T-helper 17 cell (primary cell): ENCODE measurements at places on chromosomes 3 and 15. TPM values are rescaled to one million over a fixed set of nuclear protein-coding genes. Genes with fewer than 3 reads are reported as not detected.

- H3K4me3 ChIP-seq: no peak overlapping the region
- no peaks in the 10 kb centered on the region for H3K27me3 ChIP-seq
- H3K4me1 ChIP-seq: peaks cover 3% of the 10 kb centered on the region
- no peak for DNase-seq
- H3K36me3 ChIP-seq: peaks cover 3% of the 10 kb centered on the region
Observed at GRCh38 chr15:50576166-50576565, 29.7 kb upstream of the USP50 start.

The SLC6A1 gene
- total RNA-seq: not detected

The FSTL1 gene
- 17.4 TPM for total RNA-seq

- H3K27ac ChIP-seq: no peak overlapping the region
- DNase-seq: no peak
- H3K4me1 ChIP-seq: peaks cover 5% of the 10 kb centered on the region
- H3K4me3 ChIP-seq: no peak overlapping the region
- H3K27me3 ChIP-seq: no peaks in the 10 kb centered on the region
Observed at GRCh38 chr3:38834110-38834509, 18.1 kb upstream of the SCN10A start.

DNA sequence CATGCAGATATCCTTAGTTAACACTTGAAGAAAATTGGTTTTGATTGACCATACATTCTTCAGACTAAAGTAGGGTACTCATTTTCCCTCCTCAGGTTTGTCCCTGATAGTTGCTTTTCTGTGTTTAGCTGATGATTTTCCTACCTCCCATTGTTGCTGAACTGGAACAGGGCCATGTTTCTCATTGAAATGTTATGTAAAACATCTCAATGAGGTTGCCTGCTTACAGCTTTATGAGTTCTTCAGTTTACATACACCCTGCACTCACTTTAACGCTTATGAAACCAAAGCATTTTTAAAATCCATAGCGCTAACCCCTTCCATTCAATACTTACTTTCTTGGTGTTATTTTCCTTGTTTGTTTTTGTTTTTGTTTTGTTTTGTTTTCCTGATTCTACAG is 61.9 kb downstream of the HMG20A start:
- H3K4me3 ChIP-seq: no peak overlapping the region
- H3K27me3 ChIP-seq: no peaks in the 10 kb centered on the region
- H3K36me3 ChIP-seq: peaks cover 12% of the 10 kb centered on the region
- DNase-seq: no peak

The ZNF35 gene
- 1.6 TPM for total RNA-seq

DNA sequence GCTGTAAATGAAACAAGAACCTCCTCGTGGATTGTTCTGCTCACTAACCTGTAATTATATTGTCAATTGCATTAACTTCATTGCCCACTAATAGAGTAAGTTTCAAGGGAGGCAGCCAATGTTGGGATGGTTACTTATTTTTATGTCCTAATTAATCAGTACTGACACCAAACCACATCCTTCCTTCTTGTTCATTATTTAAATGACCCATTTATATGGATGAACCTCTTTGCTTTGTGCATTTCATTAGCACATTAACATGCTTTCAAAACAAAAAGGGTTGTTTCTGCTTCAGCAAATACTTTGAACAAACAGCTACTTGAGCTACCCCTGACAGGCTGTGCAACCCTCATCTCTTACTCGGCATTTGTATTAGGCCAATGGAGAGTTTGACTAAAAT is 374.2 kb downstream of the MECOM start:
- H3K27me3 ChIP-seq: peaks cover 5% of the 10 kb centered on the region
- no peak overlapping the region for H3K4me3 ChIP-seq
- H3K36me3 ChIP-seq: no peaks in the 10 kb centered on the region
- H3K27ac ChIP-seq: no peak overlapping the region
- no peak for DNase-seq
- H3K4me1 ChIP-seq: no peaks in the 10 kb centered on the region

DNA sequence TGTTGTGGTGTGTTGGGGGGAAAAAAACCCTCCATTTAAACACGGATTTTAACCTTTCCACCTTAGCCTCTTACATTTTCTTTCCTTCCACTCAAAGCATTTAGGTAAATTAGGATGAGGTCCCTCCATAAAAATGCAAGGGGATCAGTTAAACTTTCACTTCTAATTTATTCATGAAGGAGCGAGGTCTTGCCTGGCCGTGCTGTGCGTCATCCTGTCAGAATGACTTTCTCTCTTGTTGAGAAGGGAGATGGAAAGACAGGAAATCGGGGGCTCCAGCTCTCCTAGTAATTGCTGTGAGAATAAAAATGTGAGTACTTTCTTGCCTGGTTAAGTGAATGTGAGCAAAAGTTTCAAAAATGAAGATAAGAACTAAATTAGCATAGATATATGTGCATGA is 962.3 kb upstream of the NR2F2 start:
- H3K36me3 ChIP-seq: no peaks in the 10 kb centered on the region
- DNase-seq: no peak
- H3K4me1 ChIP-seq: no peaks in the 10 kb centered on the region
- no peaks in the 10 kb centered on the region for H3K27me3 ChIP-seq
- H3K27ac ChIP-seq: no peak overlapping the region

The CFAP20DC gene
- total RNA-seq: 0.39 TPM

The AGBL1 gene
- total RNA-seq: not detected

The FEZF2 gene
- not detected for total RNA-seq

DNA sequence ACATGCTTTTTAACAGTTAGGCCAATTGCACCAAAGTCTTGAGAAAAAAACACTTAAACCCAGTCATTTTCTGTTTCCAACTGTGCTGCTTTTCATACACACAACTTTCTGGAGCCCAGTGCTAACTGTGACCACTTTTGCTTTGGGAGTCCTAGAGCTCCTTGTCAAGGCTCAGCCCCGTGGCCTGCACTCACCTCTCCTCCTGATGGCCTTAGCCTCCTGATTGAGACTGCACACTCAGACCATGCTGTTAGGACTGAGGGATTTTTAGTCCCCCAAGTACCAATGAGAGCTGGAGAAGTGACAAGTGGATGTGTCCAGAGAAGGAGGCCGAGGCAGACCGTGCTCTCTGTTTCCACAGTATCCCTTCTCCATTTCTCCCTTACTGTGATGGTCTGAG is 15.2 kb upstream of the RARRES1 start:
- no peaks in the 10 kb centered on the region for H3K27me3 ChIP-seq
- peaks cover 6% of the 10 kb centered on the region for H3K4me1 ChIP-seq
- no peak for DNase-seq
- H3K4me3 ChIP-seq: no peak overlapping the region
- peaks cover 6% of the 10 kb centered on the region for H3K36me3 ChIP-seq

The ANKRD34C gene
- not detected for total RNA-seq

The KCNMB3 gene
- total RNA-seq: 0.57 TPM

DNA sequence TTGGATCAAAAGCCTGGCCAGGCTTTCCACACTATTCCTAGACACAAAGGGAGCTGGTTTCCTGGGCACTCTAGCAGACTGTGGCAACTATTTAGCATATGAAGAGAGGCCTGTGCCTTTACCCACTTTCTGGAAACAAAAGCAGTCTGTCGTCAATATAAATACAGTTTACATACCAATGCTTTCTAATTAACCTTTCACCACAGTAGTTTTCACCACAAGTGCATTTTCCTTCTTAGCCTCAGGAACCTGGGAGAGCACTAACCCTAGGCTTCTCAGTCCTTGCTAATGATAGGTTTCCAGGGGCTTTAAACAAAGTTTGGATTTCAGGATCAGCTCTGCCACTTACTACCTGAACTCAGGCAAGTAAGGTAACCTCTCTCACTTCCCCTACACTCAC is 499.1 kb downstream of the MAGI1 start:
- no peak overlapping the region for H3K27ac ChIP-seq
- no peak overlapping the region for H3K4me3 ChIP-seq
- no peak for DNase-seq
- H3K27me3 ChIP-seq: no peaks in the 10 kb centered on the region
- no peaks in the 10 kb centered on the region for H3K4me1 ChIP-seq

DNA sequence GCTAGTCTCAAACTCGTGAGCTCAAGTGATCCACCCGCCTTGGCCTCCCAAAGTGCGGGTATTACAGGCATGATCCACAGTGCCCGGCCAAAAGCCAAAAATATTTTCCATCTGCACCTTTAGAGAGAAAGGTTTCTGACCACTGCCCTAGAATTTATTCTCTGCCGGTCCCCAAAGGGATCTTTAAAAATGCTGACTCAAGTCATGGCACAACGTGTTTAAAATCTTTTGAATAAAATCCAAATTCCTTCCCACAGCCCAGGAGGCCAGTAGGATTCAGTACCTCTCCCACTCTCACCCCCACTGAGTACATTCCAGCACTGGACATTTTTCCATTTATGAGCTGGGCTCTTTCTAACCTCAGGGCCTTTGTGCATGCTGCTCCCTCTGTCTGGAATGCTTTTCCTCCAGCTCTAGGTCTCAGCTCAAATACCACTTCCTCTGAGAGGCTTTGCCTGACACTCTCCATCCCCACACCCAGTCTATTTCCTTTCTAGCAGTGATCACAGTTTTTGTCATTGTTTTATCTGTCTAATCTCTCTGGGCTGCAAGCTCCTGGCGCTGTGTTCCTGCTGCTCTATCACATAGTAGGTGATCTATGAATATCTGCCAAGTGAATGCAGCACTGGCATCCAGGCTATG is 502.9 kb downstream of the SHQ1 start:
- no peaks in the 10 kb centered on the region for H3K36me3 ChIP-seq
- peaks cover 16% of the 10 kb centered on the region for H3K4me1 ChIP-seq
- no peaks in the 10 kb centered on the region for H3K27me3 ChIP-seq
- DNase-seq: no peak

The CP gene
- total RNA-seq: not detected

DNA sequence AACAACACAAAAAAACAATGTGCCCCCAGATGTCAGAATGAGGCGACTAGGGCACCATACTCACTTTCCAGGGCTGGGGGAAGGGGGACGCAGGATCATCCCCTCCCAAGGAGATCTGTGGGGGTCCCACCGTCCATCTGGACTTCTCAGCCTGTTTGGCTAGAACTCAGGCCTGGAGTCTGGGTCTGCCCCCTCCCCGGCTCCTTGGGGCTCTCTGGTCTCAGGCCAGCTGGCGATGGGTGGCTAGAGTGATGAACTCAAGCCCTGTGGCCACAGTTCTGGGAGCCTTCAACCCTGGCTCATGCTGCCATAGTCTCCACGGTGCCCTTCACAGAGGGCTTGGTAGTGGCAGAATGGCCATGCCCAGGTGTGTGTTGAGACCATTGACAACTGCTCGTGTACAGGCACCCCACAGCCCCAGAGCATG is 13.6 kb downstream of the ZBTB47 start:
- H3K4me3 ChIP-seq: no peak overlapping the region
- peaks cover 4% of the 10 kb centered on the region for H3K27me3 ChIP-seq
- DNase-seq: no peak
- no peaks in the 10 kb centered on the region for H3K36me3 ChIP-seq
